ENCODE measurements at places on chromosomes 5 and 9. TPM values are rescaled to one million over a fixed set of nuclear protein-coding genes. Genes with fewer than 3 reads are reported as not detected.

The PAEP gene
- not detected for total RNA-seq

The SPATA31E1 gene
- total RNA-seq, result not detected

The MOB3B gene
- total RNA-seq, result not detected

GRCh38 chr5:93598091-93599000, 15.3 kb downstream of the NR2F1 start:
- DNase-seq, result no peak

DNA sequence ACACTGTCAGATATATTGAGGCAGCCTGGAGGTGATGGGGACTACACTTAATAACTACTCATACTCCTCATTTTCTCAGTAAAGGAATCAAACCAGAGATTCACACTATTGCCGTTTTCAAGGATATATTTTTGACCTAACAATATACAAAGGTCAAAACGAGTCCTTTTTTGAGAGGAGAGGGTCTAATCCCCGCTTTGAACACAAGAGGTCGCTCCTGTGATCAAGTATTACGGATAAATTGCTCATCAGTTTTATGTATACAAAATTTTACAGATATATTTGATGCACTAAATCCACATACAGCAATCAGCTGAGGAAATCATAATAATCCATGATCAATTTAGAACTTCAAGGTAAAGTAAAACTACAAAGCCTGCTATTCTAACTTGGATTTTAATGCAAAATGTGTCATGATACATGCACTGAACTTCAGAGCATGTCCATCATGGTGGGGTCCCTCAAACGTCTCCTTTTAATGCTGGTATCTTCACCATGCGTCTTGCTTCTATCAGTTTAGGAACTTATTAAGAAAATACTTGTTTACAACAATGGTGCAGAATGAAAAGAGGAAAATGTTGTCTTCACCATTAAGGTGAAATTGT, 2.5 kb upstream of the ISL1 start:
- peak; percentile 48 for DNase-seq

DNA sequence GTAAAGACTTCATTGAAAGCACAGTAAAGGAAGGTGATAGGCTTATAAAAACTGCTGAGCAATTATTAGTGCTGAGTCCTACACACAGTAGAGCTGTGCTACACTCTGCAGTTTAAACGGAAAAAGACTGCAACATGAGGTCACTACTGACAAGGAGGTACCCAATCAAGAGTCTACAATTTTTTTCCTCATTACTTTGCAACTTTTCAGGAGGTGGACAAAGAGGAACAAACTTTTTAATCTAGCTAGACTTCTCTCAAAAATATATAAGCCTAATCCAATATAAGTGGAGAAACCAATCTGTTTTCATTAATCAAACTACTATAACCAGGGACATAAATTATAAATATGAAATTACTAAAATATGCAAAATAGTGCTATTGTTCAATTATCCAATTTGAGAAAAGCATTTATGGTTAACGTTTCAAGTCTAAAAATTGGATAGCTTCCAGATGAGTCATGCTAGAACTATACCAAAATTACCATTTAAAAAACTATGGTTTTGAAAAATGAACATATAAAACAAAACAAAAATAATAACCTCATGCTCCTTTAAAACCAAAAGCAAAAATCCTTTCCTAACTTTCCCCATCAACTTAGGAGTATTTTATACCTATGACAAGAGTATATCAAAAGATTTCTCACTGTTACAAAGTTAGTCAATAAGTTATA, 37.7 kb downstream of the FAM13B start:
- peak; percentile 60 for DNase-seq

- no peak for DNase-seq
Measured at GRCh38 chr5:149011084-149011483, 51.8 kb downstream of the SH3TC2 start.

- no peak for DNase-seq
Measured at GRCh38 chr5:169777159-169777558, 140.1 kb downstream of the DOCK2 start.
